ENCODE measurements at places on chromosomes 5 and 9.

GRCh38 chr9:87786423-87786822, 60.5 kb downstream of the CTSL start:
- DNase-seq: no peak

GRCh38 chr9:126671983-126672382, 58.3 kb downstream of the LMX1B start:
- no peak for DNase-seq

GRCh38 chr9:6845128-6845826, 87.5 kb downstream of the KDM4C start:
- no peak for DNase-seq

- DNase-seq: no peak
Observed at GRCh38 chr9:22285066-22285465, 161.6 kb upstream of the DMRTA1 start.

DNA sequence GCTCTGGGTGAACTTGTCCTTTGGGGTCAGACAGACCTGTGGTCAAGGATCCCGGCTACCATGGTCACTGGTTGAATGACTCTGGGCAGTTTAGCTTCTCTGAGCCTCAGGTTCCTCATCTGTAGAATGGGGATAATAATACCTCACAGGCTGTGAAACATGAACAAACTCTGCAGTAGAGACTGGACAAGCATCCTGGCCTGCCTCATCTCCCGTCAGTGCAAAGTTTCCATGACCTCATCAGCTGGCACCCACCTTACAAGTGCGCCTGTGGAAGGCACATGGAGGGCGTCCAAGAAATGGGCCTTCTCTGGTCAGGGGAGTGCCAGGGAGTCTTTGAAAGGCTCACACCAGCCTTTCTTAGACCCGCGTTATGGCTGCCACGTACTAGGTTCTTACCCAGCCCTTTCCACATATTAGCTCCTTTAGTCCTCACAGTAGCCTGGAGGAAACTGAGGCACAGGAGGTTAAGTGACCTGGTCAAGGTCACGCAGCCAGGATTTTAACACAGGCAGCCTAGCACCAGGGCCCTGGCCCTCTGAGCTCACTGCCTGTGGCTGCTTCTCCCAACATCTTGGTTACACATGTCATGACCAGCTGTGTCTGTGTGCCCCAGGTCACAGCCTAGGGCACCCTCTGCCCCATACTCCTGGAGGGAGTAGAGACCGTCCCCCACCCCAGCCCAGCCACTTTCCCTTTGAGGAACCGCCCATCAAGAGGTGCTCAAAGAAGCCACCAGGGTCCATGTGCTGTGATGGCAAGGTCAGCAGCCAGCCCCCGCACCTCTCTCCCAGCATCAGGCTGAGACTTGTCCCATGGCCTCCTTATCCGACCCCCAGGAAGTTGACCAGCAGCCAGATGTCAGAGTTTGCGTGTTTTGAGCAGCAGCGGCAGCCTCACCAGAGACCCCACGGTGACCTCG, 39.4 kb upstream of the RPL26L1 start:
- DNase-seq: no peak

GRCh38 chr5:154794525-154795234, 39.5 kb downstream of the LARP1 start:
- DNase-seq: no peak

DNA sequence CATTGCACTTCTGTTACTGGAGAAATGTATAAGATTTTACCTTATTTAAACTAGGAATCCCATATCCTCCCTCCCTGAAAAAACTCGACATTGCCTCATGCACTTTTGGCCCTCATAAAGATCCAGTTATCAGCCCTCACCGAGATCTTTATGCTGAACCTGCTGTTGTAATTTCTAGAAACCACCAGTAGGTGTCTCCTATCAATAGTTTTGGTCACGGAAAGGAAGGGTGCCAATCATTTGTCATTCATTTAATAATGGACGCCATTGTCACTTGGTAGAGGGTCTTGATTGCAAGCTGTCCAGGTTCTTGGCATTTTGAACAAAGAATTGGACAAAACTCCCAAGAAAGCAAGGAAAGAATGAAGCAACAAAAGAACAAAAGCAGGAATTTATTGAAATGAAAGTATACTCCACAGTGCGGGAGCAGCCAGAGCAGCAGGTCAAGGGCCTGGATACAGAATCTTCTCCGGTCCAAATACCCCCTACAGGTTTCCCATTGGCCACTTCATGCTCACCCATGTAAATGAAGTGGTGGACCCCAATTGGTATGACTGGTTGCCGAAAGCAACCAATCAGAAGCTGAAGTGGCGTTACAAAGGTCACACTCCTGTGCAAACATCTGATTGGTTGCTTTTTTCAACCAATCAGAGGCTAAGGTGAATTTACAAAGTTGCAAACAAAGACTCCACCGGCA, 524.3 kb downstream of the PSAT1 start:
- DNase-seq: no peak

- DNase-seq: no peak
Observed at GRCh38 chr9:129560881-129561306, 60.0 kb downstream of the C9orf50 start.

GRCh38 chr5:72651779-72652178, 144.6 kb upstream of the ZNF366 start:
- no peak for DNase-seq

- DNase-seq: no peak
Observed at GRCh38 chr5:42495914-42496313, 72.7 kb downstream of the GHR start.

GRCh38 chr9:97572892-97573365, 60.2 kb downstream of the TSTD2 start:
- DNase-seq: no peak

DNA sequence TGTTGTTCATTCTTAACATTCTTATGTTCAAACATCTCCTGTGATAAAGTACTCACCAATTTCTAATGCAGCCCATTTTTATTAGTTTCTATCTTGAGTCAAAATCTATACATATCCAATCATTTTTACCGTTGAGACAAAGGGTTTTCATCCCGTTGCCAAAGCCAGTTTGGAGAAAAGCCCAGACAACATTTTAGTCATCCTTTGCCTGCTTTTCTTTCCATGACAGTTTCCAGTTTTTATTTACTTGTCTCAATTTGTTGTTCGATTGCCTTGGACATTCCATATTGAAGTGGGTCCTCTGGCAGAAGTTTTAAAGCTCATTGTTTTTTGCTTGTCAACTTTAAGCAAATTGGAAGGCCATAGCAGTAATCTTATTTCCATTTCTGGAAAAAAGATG, 123.9 kb downstream of the RAB3C start:
- DNase-seq: no peak

DNA sequence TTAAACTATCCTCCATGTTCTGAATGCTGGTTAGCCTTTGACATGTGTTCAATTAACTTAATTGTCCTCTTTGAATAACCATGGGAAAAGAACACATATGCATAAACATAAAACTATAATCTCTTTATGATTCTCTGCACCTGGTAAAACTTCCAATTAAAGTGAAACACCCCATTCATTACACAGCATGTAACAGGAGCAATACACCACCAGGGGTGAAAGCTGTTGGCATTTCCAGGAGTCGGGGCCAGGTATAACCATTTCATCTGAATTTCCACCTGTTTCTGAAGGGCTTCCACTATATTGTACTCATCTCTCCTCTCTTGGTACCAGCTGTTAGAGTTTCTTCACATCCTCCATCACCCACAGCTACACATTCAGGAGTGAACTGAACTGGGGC, 303.8 kb downstream of the EDIL3 start:
- no peak for DNase-seq

DNA sequence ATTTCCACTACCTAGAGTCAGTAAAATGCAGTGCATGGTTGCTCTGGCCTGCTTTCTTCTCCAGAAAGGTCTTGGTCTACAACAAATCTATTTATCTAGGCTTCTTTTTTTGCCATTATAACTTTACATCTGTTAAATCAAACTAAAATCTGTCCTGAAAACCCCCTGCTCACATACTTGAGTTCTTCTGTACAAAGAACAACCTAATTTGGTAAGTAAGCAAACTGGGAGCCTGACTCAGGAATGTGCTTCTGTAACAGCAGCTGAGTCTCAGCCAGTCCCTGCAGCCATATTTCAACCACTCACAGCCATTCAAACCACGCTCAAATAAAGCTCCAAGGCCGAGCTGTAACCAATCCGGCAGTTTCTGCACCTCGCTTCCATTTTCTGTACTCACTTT, 95.8 kb downstream of the PLPP1 start:
- no peak for DNase-seq

GRCh38 chr9:96447406-96447805, 2.6 kb upstream of the HABP4 start:
- no peak for DNase-seq

GRCh38 chr5:179416114-179416822, 71.0 kb upstream of the ADAMTS2 start:
- DNase-seq: no peak

GRCh38 chr9:26034786-26035185, 356.5 kb upstream of the TUSC1 start:
- DNase-seq: no peak

GRCh38 chr5:91777671-91778070, 394.6 kb upstream of the ARRDC3 start:
- no peak for DNase-seq

DNA sequence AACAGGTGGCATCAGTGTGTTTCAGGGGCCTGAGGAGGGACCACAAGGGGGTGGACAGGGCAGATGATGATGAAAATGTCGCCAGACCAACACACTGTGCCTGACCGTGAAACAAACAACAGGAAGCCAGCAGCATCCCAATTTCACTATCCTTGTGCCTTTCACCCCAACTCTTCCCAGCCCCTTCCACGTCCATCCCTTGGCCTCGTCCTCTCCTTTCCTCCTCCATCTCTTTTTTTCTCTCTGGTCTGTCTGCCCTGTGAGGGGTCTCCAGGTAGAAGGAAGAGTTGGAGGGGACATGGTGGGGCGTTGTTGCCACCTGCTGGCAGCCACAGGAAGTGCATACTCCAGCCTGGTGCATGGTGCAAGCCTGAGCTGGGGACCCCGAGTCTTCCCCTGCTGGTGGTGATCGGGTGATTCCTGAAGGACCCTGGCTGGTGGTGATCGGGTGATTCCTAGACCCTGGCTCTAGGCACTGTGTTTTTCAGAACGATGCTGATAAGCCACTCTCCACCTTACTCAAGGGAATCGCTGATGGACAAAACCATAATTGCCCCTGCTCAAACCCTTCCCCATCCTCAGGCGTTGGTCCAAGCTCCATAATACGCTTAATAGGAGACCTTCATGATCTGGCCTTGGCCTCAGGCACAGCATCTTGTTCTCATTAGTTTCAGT, 21.7 kb upstream of the NSD1 start:
- DNase-seq: peak; percentile 94

DNA sequence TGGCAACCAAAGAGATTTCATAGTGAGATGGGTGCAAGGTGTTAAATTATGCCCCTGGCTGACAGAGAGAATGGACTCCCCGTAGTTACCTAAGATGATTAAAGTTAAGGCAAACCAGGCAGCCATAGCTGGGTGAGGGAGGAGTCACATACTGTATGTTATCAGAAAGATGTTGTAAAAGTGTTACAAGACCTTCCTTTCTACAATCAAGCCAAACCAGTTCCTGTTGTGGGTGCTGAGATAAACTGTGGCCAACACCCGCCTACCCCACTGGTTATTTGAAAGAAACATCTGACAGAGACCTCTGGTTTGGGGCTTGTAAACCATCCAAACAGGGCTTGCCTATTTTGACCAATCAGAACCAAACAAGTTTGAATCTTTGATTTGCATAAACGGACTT, 684.7 kb upstream of the NUDT12 start:
- no peak for DNase-seq

DNA sequence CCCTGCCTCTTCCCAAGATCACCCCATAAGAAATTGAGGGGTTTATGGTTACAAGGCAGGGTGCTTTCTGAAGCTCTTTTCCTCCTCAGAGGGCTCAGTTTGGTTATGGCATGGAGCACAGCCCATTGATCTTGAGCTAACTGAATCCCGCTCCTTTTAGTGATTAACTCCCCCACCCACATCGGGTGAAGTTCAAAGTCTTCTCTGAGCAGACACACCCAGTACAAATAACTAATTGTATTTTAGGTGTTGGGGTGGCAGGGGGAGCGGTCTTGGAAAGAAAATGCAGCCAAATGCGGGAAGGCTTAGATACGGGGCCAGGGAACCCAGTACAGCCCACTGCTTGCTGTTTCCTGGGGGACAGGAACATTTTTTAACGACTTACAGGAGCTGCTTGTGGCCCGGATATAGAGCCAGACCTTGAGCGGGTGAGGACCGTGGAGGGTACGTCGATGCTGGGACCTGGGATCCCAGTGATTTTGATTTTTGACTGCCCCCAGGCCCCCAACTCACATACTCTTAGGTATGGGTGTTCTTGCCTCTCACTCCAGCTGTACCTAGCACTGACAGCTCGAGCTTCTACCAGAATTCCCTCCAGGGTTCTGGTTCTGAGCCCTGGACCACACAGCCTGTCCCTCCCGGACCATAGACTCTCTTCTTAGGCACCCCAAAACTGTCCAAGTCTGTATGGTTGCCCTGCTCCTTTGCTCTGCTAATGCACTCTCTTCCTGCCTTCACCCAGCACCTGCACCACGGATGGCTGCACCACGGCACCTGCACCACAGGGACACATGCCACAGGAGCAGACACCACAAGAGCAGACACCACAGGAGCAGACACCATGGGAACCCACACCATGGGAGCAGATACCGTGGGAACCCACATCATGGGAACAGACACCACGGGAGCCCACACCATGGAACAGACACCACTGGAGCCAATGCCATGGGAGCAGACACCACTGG, 18.3 kb upstream of the RXRA start:
- DNase-seq: no peak

DNA sequence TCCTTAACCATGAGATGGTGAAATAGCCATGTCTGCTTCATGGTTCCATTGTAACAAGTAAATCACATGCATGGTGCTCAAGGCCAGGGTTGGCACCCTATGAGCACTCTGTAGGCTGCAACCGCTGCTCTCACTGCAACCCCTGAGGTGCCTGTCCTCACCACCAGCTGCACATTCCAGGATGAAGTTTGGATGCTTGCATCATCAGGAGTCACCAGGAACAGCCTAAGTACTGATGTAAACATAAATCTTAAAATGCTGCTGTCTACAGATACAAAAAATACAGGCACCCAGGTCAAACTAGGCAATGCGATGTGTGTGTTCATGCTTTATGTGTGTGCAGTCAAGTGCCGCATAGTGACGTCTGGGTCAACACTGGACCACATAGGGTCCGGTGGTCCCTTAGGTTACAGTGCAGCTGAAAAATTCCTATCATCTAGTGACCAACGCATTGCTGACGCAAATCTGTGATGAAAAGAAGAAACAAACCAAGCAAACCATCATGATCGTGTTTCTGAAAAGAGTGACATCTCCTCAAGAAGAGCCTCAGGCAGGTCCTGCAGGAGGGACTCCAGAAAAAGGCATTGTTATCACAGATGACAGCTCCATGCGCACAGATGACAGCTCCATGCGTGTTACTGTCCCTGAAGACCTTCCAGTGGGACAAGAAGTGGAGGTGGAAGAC, 234.8 kb downstream of the AUH start:
- DNase-seq: no peak

GRCh38 chr5:61330845-61331406, 1.1 kb upstream of the ZSWIM6 start:
- DNase-seq: peak; percentile 68

All from posterior cingulate gyrus (tissue), 11 donors.